ENCODE measurements at places on chromosomes 3 and 15.

DNA sequence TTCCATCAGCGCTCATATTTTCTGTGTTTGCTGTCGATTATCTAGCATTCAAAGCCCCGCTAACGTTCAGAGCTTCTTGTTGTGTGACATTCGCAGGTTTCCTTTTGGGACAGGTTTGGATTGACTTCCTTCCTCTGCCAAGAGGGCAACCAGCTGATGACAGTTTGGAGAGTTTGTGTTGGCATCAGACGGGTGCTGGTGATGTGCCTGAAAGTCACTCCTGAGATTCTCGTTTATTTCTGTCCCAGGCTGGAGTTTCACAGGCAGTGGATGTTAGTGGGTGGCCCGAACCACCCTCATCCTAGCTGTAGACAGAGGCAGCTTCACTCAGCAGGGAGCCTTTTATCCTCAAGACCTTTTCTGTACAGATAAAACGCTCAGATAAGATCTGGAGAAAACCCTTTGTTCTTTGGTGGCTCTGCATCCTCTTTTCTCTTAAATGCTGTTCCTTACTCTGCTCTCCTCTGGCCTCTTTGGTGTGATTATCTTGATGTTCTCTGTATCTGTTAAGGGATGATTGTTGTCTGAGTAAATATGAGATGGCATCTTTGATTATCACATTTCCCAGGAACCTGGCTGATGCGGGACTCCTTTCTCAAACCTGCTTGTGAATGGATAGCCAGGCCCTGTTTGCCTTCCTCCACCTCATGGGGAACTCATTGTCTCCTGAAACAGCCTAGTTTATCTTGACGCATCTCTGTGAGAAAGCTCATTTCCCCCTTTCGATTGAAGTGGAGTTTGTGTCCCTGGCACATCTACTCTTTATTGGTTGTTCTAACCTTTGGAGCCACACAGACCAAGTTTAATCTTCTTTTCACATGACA is 35.9 kb downstream of the CGNL1 start:
- no peak for DNase-seq

- no peak for DNase-seq
These were observed 271.3 kb downstream of the TJP1 start for GRCh38 chr15:29550834-29551465.

DNA sequence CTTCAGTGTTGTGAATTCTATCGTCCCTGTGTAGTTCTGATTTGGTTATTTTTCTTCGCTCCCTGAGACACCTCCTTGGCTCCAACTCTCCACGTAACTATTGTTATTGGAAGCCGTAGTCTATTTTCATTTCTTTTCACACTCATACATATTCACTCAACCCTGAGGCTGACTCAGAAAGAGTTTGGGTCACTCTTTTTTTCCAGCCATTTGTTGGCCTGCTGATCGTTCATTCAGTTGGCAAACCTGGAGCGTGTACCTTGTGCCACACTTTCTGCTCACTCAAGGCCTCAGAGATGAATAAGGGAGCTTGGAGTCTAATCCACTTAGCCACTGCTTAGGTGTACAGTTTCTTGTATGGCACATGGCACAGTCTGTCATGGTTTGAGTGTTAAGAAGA is 22.4 kb downstream of the GYG1 start:
- peak; percentile 34 for DNase-seq

DNA sequence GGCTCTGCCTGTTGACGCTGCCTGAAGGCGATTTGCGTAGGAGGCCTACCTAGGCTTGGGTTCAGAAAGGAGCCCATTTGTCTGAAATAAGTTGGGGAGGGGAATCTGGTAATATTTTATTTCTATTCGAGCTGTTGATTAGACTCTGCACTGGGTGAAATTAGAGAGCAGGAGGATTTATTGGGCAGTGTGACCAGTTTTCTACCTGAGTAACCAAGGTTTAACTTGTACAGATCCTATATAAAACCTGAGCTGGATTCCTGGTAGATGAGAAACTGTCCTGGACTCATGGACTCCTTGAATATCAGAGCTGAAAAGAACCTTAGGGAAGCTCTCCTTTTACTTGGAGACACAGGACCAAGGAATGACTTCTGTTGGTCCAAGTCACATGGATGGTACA is 19.6 kb upstream of the GPR156 start:
- no peak for DNase-seq

DNA sequence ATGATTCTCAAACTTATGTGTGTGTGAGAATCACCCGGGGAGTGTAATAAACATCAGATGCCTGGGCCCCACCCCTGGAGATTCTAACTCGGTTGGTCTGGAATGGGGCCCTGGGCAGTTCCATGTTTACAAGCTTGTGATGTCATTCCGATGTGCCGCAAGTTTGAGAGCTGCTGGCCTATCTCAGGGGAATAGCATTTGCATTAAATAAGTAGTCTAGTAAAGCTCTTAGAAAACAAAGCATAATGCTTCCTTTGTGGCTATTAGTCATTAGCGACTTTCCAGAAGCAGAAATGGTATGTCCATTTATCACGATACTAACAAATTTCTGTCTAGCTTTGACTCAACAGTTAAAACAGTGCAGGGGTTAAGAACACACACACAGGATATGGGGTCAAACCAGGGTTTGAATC is 20.9 kb downstream of the PGBD4 start:
- DNase-seq = no peak

GRCh38 chr3:84943379-84943778 is 15.4 kb upstream of the CADM2 start:
- DNase-seq = no peak

GRCh38 chr3:8762607-8763377 is 6.6 kb downstream of the OXTR start:
- DNase-seq = no peak

GRCh38 chr3:70308760-70309159 is 3.7 kb downstream of the MDFIC2 start:
- DNase-seq = no peak

DNA sequence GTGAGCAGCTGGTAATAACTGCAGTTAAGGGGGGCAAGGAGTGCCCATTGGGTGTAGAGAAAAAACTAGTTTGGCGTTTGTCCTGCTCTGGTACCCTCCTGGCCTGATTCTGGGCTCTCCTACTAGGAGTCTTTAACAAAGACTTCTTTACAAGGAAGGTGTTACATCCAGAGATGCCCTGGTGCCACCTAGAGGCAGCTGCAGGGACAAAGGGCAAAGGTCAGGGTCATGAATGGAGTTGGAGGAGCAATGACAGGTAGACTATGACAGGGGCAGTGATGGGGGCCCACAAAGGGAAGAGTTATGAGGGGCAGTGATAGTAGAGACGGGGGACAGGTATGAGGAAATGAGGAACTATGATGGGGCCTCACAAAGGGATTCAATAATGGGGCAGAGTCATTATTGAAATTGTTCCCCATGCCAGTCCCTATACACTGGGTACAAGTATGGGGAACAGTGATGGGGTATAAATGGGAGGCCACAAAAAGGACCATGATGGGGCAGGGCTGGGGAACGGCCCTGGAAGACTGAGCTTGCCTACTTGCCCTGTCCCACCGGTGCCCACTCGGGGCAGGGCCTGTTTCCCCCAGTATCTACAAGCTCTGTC is 7.9 kb downstream of the CCDC71 start:
- DNase-seq = no peak

- no peak for DNase-seq
These were observed 87.6 kb downstream of the NEK11 start for GRCh38 chr3:131114256-131114655.
